ENCODE measurements at places on chromosomes 12 and 14.

DNA sequence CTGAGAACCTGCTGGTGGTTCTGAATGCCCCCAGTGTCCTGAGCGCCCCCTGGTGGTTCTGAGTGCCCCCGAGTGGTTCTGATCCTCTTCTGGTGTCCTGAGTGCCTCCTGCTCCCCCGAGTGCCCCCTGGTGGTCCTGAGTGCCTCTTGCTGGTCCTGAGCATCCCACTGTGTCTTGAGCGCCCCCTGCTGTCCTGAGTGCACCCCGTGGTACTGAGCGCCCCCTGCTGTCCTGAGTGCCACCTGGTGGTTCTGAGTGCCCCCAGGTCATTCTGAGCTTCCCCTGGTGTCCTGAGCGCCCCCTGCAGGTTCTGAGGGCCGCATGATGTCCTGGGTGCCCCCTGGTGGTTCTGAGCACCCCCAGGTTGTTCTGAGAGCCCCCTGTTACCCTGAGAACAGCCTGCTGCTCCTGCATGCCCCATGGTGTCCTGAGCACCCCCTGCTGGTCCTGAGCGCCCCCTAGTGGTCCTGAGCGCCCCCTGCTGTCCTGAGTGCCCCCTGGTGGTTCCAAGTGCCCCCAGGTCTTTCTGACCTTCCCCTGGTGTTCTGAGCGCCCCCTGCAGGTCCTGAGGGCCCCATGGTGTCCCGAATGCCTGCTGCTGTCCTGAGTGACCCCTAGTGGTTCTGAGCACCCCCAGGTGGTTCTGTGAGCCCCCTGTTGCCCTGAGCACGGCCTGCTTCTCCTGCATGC, 1165.4 kb downstream of the TMEM121 start:
- H3K27ac ChIP-seq = no peak overlapping the region
- H3K4me1 ChIP-seq = peaks cover 2% of the 10 kb centered on the region
- peak; percentile 57 for DNase-seq
- H3K27me3 ChIP-seq = no peaks in the 10 kb centered on the region
- no peaks in the 10 kb centered on the region for H3K36me3 ChIP-seq
- no peak overlapping the region for H3K4me3 ChIP-seq

DNA sequence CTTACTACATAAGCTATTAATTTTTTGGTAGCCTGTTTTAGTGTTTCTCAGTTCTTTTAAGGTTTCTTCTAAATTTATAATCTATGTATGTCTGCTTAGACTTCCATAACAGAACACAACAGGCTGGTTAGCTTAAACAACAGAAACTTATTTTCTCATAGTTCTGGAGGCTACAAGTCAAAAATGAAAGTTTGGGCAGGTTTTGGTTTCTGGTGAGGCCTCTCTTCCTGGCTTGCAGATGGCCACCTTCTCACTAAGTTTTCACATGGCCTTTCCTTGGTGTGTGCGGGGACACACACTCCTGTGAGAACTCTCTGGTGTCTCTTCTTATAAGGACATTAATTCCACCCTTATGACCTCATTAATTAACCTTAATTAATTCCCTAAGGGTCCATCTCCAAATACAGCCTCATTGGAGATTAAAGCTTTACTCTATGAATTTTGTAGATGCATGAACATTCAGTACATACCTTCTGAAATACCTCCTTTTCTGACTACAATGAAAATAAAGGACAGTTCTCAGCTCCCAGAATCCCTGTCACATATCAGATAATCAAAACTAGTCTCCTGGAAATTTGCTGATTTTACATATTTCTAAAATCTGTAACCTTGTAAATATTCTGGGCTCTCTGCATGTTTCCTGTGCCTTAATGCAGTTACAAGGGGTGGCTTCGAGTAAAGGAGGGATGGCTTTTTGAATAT, 23.2 kb upstream of the BMAL2 start:
- H3K27ac ChIP-seq = no peak overlapping the region
- no peak overlapping the region for H3K4me3 ChIP-seq
- peaks cover 13% of the 10 kb centered on the region for H3K36me3 ChIP-seq
- no peaks in the 10 kb centered on the region for H3K27me3 ChIP-seq

DNA sequence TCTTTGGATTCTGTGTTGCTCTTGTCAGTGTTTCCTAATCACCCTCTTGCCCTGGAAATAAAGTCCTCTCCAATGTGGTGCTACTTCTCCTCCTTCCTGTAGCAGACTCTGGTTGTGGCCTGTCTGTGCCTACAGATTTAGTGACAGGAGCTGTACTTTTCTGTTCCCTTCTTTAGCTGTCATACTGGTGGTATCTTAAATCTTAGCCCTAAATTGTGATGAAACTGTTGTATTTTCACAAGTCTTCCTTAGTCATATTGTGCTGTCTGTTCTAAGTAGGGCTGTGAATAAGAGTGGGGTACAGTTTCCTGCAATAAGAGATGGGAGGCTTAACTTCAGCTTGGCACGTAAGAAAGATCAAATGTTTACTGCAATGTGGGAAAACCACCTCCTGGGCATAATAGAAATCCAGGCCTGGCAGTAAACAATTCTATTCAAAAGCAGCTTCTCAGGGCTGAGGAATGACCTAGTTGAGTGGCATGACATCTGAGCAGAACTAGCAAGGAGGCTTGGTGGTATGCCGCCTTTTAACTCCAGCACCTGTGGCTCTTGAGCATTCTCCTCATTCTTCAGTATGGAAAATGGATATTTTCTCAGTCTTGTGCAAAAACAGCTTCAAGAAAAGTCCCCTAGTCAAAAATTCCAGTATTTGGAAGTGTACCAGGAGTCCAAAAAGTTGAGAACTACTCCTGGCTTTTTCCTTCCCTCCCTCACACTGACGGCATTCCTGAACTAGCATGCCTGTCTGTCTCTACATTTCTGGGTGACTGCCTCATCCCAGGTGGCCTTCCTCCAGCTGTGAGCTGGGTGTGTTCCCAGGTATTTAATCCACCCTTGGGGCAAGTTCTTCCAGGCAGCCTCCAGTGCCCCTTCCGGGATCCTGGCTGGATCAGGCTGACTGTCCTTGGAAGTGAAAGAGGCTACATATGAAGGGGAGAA, 19.5 kb downstream of the ANO6 start:
- peaks cover 43% of the 10 kb centered on the region for H3K4me1 ChIP-seq
- no peak for DNase-seq
- no peak overlapping the region for H3K27ac ChIP-seq
- H3K4me3 ChIP-seq = no peak overlapping the region

DNA sequence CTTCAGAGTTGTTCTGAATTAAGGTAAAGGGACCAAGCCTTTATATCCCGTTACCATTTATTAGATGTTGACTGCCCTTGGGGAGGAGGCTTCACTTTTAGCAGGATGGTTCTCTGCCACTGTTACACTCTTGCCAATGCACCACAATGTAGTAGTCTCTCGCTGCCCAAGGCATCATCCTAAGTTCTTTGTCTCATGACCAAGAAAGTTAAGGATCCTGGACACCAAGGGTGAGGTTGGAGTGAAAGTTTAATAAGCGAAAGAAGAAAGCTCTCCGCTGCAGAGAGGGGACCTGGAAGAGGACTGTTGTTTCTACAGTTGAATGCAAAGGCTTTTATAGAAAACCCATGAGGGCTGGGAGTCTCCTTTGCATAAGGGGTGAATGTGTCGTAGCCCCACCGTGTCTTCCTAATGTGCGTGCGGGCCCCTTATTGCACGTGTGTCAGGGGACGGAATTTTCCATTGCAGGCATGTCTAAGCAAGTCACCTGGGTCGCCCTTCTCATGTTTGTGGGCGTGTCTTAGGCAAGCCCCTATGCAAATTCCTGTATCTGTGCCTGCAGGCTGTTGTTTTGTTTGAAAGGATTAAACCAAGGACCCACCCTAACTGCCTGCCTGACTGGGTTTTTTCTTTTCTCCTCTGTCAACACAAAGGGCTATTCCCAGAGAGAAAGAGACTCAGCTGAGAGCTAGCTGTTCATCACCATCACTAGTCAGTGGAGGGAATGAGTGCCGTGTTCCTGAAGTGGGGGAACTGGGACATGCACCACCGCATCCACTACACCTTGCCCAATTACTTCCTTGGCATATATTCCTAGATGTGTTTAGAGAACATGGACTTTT, 17.6 kb upstream of the RNASE1 start:
- no peak for DNase-seq
- no peaks in the 10 kb centered on the region for H3K36me3 ChIP-seq
- peaks cover 2% of the 10 kb centered on the region for H3K27me3 ChIP-seq
- H3K4me3 ChIP-seq = no peak overlapping the region

- peaks cover 3% of the 10 kb centered on the region for H3K27me3 ChIP-seq
- H3K36me3 ChIP-seq = no peaks in the 10 kb centered on the region
- H3K4me1 ChIP-seq = no peaks in the 10 kb centered on the region
- no peak overlapping the region for H3K27ac ChIP-seq
- H3K4me3 ChIP-seq = no peak overlapping the region
These were observed 7.2 kb upstream of the LMO3 start for GRCh38 chr12:16613199-16613598.

DNA sequence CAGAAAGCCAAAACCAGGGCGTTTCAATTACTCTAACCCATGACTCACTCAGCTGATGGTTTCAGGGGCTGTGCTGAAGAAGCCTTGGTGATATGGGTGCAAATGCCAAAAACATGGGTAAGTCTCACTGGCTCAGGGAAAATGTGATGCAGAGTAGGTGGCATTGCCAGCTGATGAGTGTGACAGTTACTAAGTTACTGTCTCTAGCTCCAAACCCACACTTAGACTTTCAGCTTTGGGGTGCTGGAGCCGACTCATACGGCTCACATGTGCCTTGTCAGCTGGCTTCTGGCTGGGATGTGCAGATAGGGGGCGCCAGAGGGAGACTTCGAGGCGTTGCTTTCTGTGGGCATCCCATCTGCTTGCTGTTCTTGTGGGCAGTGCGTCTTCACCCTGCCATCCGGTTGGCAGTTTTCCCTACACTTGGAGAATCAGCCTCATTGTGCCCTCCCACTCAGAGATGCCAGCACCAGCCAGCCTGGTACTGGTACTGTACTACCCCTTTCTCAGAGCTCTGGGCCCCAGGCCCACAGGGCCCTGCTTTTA, 11.1 kb upstream of the KRT7 start:
- no peaks in the 10 kb centered on the region for H3K36me3 ChIP-seq
- peaks cover 14% of the 10 kb centered on the region for H3K27me3 ChIP-seq

DNA sequence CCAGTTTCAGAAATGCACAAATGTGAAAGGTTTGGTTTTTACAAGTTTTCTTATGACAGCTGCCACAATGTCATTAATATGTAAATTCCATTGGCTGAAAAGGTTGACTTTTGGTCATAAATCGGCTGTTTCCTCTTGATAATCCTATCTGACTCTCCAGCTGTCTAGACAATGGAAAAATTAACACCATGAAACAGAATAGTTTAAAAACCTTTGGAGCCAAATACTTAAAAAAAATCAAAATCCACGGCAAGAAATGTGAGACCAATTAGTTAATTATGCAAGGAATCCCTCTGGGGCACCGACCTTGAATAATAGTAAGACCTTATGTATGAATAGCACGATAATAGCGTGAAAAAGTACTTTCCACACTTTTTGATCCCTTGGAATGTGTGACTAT, 138.0 kb downstream of the ZNF664 start:
- H3K27ac ChIP-seq = no peak overlapping the region
- H3K27me3 ChIP-seq = peaks cover 11% of the 10 kb centered on the region
- no peaks in the 10 kb centered on the region for H3K36me3 ChIP-seq
- no peak overlapping the region for H3K4me3 ChIP-seq

- H3K4me1 ChIP-seq = no peaks in the 10 kb centered on the region
- no peaks in the 10 kb centered on the region for H3K36me3 ChIP-seq
- H3K4me3 ChIP-seq = no peak overlapping the region
- peaks cover 2% of the 10 kb centered on the region for H3K27me3 ChIP-seq
- H3K27ac ChIP-seq = no peak overlapping the region
These were observed 59.0 kb downstream of the NTN4 start for GRCh38 chr12:95731519-95731958.

DNA sequence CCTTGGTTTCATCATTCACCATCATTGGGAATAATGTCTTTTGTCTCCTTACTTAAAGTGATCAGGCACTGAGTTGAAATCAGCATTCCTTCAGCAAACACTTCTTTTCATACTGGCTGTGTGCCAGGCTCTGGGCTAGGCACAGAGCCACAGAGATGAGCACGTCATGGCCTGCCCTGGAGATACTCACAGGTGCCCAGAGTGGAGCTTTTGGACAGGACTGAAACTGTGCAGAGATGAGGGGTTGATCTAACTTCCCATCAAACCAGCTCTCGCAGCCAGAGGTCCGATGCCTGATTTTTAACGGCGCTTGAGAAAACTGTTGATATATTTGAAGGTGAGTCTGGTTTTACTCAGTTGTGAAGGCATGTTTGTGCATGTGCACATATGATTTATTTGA, 43.1 kb downstream of the CACNA1C start:
- no peaks in the 10 kb centered on the region for H3K4me1 ChIP-seq
- no peak overlapping the region for H3K27ac ChIP-seq
- H3K4me3 ChIP-seq = no peak overlapping the region
- no peak for DNase-seq
- no peaks in the 10 kb centered on the region for H3K36me3 ChIP-seq

GRCh38 chr12:82524641-82525040, 162.1 kb upstream of the TMTC2 start:
- no peaks in the 10 kb centered on the region for H3K4me1 ChIP-seq
- no peak overlapping the region for H3K27ac ChIP-seq
- no peak overlapping the region for H3K4me3 ChIP-seq
- no peaks in the 10 kb centered on the region for H3K27me3 ChIP-seq

Data from immature natural killer cell (primary cell).